ENCODE measurements at places on chromosomes 4 and X. TPM values are rescaled to one million over a fixed set of nuclear protein-coding genes. Genes with fewer than 3 reads are reported as not detected.

SLC25A14 gene
- 16.5 TPM for total RNA-seq

GRCh38 chr4:22901631-22902030, 208.9 kb downstream of the GBA3 start:
- DNase-seq: no peak
- H3K36me3 ChIP-seq: no peaks in the 10 kb centered on the region
- no peak overlapping the region for H3K27ac ChIP-seq
- H3K4me1 ChIP-seq: no peaks in the 10 kb centered on the region

SEC24D gene
- 75.6 TPM for total RNA-seq

GRCh38 chr4:149841686-149842085, 26.0 kb upstream of the IQCM start:
- H3K27ac ChIP-seq: no peak overlapping the region
- no peaks in the 10 kb centered on the region for H3K27me3 ChIP-seq
- no peak for DNase-seq
- no peaks in the 10 kb centered on the region for H3K4me1 ChIP-seq
- no peaks in the 10 kb centered on the region for H3K36me3 ChIP-seq

USP46 gene
- 17.6 TPM for total RNA-seq
